Erythroblast (primary cell): ENCODE measurements at places on chromosomes 7 and 10.

- no peak for DNase-seq
Observed at GRCh38 chr10:70564901-70565351, 37.6 kb downstream of the PRF1 start.

GRCh38 chr7:96342049-96342448 lies 20.2 kb upstream of the SLC25A13 start:
- no peak for DNase-seq

GRCh38 chr10:61024856-61025201 lies 80.8 kb upstream of the RHOBTB1 start:
- peak; percentile 1 for DNase-seq

GRCh38 chr10:118873091-118873737 lies 118.4 kb upstream of the CACUL1 start:
- no peak for DNase-seq

- no peak for DNase-seq
Observed at GRCh38 chr10:19986591-19986990, 170.4 kb downstream of the PLXDC2 start.

GRCh38 chr10:7515439-7515838 lies 104.6 kb upstream of the SFMBT2 start:
- DNase-seq: no peak

GRCh38 chr10:14779001-14779651 lies 4.4 kb upstream of the FAM107B start:
- DNase-seq: no peak

DNA sequence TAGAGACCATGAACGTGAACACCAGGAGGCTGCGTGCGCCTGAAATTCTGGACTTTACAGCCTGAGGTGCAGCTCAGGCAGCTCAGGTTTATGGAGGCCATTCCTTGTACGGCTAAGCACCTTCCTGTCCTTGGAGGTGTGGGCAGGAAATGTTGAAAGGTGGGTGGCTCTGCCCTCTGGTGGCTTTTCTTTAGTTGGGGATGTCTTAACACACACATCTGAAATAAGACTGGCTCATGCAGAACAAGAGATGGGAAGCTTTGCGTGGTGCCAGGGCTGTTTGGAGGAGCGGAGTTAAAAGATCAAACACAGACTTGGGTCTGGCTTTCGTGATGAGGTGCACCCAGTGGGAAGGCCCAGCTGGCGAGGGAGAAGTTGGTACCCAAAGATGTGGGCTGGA lies 64.1 kb downstream of the DOCK1 start:
- no peak for DNase-seq

- no peak for DNase-seq
Observed at GRCh38 chr7:51451751-51452476, 135.3 kb upstream of the COBL start.

DNA sequence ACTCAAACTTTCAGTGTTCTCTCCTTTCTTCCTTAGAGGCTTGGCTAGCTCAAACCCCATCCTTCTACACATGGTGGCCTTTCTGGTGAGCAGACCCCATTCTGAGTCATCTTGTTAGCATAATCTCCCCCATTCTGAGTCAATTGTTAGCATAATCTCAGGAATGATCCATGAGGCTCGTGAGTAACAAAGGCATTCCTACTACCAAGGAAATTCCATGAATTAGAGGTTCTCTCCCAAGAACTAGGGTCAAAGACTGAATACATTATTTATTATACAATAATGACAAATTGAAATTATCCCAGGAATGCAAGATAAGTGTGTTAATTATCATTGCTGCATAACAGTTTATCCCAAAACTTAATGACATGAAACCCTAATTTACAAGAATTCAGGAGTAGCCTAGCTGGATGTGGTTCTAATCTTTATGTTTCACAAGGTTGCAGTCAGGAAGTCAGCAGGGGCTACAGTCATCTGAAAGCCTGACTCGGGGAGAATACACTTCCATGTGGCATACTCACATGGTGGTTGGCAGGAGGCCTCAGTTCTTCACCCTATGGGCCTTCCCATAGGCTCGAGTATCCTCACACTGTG lies 100.2 kb downstream of the MMRN2 start:
- DNase-seq: no peak

GRCh38 chr10:123221418-123221817 lies 67.2 kb downstream of the BUB3 start:
- DNase-seq: no peak

GRCh38 chr10:74011770-74012169 lies 13.9 kb downstream of the VCL start:
- peak; percentile 84 for DNase-seq

GRCh38 chr10:62185919-62186692 lies 82.5 kb downstream of the RTKN2 start:
- no peak for DNase-seq

GRCh38 chr7:155344618-155345433 lies 47.1 kb downstream of the INSIG1 start:
- peak; percentile 83 for DNase-seq

DNA sequence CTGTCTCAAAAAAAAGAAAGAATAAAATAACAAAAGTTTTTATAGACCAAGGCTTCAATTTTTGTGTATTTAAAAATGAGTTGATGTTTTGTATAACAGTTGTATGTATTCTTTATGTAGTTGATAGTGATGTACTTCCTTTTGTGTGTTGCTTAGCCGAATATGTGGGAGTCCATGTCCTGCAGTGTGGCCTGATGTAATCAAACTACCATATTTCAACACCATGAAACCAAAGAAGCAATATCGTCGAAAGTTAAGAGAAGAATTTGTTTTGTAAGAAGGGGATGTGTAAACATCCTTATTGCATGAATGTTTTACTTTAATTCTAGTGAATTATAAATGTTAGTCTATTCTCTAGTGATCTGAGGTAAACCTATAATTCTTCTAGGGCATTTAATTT lies 56.6 kb downstream of the MPLKIP start:
- DNase-seq: no peak

DNA sequence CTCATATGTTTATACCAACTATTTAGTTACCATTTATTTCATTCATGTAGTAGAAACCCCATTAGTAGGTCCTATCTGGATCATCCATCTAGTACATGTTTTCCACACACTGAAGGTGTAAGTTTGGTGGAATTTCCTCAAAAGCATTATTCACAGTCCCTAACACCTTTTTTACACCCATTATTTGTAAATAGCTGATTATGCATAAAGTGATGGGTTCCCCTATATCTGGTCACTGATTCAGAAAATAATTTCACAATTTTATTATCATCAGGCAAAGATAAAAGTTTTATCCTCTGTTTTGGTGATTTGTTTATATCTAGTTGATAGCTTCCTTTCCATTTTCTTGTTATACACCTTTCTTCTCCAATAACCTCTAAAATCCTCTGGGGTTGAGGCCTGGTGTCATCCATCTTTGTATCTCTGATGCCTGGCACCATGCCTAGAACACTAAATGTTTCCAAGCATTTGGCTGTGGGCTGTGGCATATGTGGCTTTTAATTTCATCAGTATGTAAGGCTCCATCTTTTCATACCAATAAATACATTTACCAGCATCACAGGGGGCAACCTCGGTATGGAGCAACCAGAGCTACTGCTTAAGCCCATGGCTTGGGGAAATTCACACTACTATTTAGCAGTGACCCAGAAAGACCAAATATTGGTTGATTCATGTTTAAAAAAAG lies 1089.5 kb upstream of the LRRN3 start:
- no peak for DNase-seq

DNA sequence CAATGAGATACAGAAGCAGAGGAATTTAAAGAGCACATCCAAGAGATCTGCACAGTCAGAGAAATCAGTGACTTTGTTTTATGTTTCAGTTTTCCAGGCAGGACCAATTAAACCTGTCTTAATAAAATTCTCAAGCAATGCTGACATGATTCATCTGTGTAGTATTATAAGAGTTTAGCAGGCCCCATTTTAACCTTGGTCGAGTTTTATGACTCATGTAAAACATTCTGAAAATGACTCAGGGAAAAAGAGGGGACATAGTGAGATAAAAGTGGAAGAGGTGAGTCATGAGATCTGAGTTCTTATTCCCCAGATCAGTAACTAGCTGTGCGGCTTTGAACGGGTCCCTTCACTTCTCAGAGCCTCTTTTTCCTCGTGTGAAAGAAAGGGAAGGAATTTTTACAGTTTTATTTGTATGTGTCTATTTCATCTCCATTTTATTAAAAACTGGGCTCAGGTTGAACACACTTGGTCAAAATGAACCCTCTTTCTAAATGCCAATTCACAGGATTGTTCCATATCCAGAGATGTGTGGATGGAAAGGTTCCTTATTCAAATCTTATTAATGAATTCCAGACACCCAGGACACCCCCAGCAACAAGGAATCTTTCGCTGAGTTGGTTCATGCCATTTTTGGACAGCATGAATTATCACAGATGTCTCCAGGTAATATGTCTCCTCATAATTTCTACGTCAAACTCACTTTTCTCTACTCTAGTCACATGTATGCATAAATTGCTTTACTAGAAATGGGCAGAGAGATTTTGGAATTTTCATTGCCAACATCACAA lies 143.2 kb downstream of the JAZF1 start:
- DNase-seq: peak; percentile 89

DNA sequence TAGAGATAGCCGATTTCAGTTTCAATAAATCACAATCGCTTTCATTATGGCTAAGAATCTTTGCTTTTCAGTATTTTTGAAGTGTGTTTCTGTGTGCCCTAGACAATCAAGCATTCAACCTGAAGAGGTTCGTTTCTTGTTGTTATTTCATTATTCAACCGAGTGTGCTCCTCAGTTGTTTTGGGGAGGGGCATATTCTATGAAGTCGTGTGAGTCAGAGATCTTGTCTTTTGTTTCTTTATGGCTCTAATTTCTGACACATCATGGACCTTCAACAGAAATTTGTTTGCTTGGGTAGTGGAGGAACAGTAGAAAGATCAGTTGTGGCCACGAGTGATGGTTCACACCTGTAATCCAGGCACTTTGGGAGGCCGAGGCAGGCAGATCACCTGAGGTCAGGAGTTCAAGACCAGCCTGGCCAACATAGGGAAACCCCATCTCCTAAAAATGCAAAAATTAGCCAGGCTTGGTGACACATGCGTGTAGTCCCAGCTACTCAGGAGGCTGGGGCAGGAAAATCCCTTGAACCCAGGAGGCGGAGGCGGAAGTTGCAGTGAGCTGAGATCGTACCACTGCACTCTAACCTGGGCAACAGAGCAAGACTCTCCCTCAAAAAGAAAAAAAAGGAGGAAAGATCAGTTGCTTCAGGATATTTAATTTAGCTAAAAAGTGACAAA lies 38.3 kb downstream of the C1QL3 start:
- no peak for DNase-seq

- no peak for DNase-seq
Observed at GRCh38 chr7:100433592-100434296, 2.6 kb downstream of the PPP1R35 start.

GRCh38 chr7:24255139-24255538 lies 28.9 kb upstream of the NPY start:
- no peak for DNase-seq

- DNase-seq: no peak
Observed at GRCh38 chr7:100794741-100795140, 32.6 kb downstream of the EPHB4 start.

DNA sequence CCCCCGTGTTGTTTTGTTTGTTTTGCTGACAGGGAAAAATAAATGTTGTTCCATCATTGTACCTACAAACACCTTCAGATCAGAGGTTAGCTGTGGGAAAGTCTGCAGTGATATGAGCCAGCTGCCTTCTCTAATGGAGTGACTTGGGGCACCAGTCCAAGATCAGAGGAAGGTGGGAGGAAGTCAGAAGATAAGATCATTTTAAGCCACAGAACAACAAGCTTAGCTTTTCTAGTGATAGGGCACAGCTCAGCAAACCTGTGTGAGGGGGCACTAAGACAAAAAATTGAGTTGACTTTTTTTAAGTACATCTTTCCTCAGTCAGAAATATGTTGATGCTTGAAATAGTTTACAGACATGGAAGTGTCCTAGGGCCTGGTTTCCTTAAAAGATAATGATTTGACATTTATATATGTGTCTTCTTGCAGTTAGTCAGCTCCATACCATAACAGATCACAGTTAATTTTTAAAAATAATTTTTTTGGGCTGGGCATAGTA lies 240.3 kb upstream of the KAT6B start:
- DNase-seq: peak; percentile 17

DNA sequence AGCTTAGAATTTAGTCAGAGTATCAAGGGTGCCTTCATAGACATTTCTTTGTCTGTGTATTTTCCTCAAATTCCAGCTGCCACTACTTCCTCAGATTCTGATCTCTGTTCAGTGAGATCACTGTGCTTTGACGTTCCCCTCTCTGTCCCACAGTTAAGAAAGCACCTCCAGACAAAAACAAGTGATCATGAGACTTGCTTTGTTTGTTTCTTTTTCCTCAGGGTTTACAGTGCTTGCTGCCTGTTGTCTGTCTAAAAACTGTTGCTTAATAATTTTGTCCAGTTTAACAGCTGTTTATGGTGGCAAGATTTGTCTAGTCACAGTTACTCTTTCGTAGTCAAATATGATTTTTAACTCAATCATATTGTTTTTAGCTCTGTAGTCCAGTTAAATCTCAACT lies 29.1 kb downstream of the TRUB1 start:
- no peak for DNase-seq

- no peak for DNase-seq
Observed at GRCh38 chr7:30752979-30753378, 1.0 kb downstream of the INMT start.

DNA sequence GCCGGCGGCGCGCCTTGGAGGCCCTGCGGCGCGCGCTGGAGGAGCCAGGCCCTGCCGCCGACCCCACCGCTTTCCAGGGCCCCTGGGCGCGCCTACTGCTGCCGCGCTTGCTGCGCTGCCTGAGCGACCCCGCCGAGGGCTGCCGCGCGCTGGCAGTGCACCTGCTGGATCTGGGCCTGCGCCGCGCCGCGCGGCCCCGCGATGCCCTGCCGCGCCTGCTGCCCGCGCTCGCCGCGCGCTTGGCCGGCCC lies 280 bp downstream of the DNAAF5 start:
- no peak for DNase-seq

DNA sequence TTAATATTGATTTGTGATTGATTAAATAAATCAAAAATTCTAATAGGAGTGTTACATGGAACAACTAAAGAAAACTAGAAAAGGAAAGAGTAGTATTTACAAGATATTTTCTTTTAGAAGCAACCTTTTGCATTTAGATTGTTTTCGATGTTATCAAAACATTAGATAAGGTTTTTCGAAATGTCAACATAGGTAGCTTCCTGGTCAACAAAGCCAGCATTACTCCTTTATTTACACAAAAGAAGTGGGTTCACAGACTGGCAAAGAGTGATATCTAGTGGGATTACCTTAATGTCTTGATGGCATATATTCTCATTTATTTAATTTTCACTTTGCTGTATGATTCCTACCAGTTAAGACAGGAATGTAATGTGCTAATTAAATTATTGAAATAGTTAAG lies 117.3 kb upstream of the TEX47 start:
- no peak for DNase-seq

DNA sequence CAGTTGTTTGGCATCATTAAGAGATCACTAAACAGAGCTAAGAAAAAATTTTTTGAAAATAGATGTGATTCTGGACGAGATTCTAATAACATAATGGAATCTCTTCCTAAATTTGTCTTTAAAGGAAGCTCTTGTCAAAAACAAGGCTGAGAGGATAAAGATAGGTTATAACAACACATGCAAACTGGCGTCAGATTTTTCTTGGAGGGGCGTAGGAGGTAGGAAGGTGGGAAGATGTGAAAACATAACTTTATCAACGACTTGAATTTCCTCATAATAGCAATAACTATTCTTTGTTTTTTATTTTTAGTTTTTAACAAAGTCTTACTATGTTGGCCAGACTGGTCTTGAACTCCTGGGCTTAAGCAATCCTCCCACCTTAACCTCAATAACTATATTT lies 31.8 kb upstream of the JCAD start:
- no peak for DNase-seq
